ENCODE measurements at places on chromosomes 3 and 15.

DNA sequence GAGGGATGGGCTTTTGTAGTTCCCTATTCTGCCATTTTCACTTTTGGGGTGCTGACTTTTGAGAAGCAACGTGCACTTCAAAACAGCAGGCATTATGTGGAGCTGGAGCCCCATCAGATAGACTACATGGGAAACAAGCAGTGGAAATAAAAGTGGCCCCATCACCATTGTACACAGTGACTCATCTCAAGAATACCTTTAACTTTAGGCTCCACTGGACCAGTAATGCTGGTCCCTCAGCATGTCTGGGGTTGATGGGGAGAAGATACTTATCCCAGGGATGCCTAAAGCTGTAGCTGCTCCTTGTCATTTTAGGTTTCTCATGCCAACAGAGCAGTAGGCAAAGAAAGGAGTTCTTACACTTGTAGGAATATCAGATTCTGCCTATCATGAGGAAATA lies 45.0 kb downstream of the LSM3 start:
- DNase-seq, result no peak

GRCh38 chr3:184636741-184637316 lies 75.0 kb downstream of the MAGEF1 start:
- no peak for DNase-seq

- DNase-seq, result no peak
Measured at GRCh38 chr3:111531446-111531845, 10.6 kb upstream of the CD96 start.

DNA sequence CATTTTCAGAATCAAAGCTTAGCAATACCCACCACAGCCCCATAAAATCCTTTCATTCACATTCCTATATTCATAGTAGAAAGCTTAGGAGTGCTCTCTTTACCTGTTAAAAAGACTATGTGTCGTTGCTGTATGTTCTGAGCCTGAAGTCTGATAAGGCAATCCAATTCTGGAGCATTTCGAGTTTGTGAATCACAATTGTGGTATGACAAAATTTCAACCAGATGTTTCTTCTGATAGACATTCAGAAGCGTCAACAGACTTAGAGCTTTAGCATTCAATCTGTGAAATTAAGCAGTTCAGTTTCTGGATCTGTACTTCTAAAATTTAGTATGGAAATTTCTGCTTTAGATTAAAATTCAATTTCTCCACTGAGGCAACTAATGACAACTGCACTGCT lies 58.3 kb downstream of the TASOR start:
- no peak for DNase-seq

DNA sequence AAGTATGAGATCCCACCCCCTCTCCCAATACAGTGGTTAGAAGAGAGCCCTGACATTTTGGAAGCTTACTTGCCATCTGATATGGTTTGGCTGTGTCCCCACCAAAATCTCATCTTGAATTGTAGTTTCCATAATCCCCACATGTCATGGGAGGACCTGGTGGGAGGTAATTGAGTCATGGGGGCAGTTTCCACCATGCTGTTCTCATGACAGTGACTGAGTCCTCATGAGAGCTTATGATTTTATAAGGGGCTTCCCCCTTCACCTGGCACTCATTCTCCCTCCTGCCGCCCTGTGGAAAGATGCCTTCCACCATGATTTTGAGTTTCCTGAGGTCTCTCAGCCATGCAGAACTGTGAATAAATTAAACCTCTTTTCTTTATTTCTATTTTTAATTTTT lies 28.8 kb upstream of the HES1 start:
- no peak for DNase-seq

GRCh38 chr3:183943739-183944138 lies 59.1 kb upstream of the PARL start:
- DNase-seq, result no peak

DNA sequence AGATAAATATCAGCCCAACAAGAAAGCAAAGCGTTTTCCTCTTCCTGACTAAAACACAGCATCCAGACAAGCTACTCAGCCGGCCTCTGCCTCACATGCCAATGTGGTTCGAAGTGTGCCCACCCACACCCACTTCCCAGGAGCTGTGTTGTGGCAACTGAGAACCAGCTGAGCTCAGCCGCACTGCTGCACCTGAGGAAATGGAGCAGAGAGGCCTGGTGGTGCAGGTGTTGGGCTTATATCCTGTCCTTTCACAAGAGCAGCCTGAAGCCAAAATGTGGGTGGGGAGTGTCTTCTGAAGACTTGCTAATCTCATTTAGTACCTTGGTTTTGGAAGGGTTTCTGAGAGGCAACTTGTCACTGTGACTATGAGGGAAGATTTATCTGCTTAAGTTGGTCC lies 23.0 kb upstream of the RETNLB start:
- DNase-seq, result no peak
